ENCODE measurements at places on chromosomes 12 and 14.

- no peak for DNase-seq
Observed at GRCh38 chr14:104155513-104155912, 17.1 kb downstream of the KIF26A start.

GRCh38 chr12:76674669-76675315 is 89.1 kb upstream of the ZDHHC17 start:
- DNase-seq: no peak

DNA sequence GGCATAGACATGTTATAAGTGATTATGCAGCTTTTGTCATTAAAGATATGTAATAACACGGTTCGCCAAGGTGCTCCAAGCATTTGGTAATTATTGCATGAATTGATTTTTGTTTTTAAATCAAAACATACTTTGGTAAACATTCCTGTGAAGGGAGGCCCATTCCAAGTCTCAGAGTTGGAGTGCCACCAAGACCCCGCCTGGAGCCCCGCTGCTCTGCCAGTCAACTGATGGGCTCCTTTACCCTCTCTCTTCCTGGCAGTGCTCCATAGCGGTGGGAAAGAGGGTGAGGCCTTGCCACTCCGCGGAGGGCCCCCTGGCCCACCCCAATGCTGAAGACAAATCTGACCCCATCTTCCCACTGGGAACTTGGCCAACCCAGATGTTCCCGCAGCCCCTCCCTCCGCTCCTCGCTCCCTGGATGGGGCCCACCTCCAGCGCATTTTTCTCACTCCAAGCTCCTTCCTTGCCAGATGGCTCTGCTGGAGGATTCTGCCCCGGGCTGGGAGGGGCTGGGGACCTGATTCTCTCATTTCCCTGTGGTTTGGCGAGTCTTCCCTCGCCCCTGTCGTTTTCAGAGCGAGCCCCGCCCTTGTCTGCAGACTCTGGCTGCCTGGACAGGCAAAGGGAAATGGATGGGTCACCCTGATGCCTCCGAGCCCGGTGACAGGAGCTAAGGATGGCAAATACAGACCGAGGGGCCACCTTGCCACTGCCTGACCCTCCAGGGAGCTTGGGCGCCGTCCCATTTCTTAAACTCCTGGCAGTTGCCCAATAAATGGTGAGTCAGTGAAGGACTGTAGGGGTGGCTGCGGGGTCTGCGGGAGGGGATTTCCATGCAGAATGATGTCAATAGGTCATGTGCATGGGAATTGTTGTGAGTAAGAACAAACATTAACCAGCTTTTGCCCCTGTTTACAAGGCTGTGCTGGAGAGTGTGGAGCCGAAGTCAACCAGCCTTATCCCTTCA is 9.2 kb upstream of the PAPLN start:
- DNase-seq: no peak

DNA sequence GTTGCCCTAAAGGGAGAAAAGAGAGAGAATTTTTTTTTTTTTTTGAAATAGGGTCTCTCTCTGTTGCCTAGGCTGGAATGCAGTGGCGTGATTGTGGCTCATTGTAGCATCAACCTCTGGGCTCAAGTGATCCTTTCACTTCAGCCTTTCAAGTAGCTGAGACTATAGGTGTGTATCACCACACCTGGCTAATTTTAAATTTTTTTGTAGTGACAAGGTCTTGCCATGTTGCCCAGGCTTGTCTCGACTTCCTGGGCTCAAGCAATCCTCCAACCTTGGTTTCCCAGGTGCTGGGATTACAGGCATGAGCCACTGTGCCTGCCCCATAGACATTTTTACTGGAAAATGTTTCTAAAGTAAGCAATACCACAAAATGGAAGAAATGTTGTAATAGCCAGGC is 36.8 kb downstream of the YARS2 start:
- DNase-seq: no peak

DNA sequence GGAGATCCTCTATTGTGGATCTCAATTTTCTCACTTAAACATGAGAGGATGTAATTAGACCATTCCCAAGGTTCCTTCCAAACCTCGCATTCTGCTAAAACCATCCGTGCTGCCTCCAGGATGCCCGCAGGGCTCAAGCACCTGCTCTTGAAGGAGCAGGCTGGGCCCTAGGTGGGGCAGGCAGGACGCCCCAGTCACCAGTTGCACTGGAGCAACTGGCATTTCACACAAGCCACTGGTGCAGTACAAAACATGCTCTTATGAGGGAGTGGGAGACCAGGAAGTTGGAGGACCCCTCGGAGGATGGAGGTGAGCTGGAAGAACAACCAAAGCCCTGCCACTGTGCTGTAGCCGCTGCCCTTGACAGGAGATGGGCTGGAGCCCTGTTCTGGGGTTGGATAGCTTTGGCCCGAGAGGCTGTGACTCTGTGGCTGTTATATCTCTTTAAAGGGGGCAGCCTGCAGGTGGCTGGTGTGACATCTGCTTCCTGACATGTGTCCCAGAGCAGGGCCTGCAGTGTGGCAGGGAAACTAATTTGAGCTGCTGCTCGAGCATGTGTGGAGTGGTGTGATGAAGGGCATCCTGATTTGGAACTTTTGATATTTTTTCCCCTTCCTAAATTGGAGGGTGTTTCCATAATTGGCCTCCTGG is 122.2 kb downstream of the CRACR2A start:
- DNase-seq: no peak

DNA sequence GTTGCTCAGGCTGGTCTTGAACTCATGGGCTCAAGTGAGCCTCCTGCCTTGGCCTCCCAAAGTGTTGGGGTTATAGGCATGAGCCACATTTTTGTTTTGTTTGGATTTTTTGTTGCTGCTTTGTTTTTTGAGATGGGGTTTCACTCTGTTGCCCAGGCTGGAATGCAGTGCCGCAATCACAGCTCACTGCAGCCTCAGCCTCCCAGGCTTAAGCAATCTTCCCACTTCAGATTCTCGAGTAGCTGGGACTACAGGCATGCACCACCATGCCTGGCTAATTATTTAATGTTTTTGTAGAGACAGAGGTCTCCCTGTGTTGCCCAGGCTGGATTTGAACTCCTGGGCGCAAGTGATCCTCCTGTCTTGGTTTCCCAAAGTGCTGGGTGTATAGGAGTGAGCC is 5.7 kb upstream of the PLEK2 start:
- DNase-seq: no peak

DNA sequence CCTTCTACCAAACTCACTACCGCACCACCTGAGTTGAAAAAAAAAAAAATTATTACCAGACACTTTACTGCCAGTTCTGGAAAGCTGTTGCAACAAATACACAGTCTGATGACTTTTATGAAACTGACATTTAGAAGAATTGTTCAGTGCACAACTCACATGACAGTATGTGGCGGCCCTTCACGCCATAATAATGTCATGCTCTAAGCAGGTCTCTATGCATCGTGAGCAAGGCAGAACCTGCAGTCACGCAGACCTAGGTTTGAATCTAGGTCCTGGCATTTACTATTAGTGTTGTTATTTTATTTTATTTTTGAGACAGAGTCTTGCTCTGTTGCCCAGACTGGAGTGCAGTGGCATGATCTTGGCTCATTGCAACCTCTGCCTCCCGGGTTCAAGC is 8.1 kb downstream of the MYL2 start:
- no peak for DNase-seq

GRCh38 chr12:105357162-105357691 is 26.7 kb downstream of the C12orf75 start:
- peak; percentile 6 for DNase-seq

GRCh38 chr12:51845482-51845881 is 3.0 kb downstream of the FIGNL2 start:
- DNase-seq: no peak

- DNase-seq: no peak
Observed at GRCh38 chr14:70770490-70770889, 38.8 kb downstream of the MAP3K9 start.

- DNase-seq: no peak
Observed at GRCh38 chr12:132139912-132140311, 4.2 kb downstream of the DDX51 start.

- no peak for DNase-seq
Observed at GRCh38 chr14:45051896-45052295, 32.0 kb upstream of the PRPF39 start.

GRCh38 chr14:64536488-64537245 is 3.9 kb upstream of the HSPA2 start:
- no peak for DNase-seq

- DNase-seq: no peak
Observed at GRCh38 chr14:39772627-39773026, 340.4 kb upstream of the FBXO33 start.

DNA sequence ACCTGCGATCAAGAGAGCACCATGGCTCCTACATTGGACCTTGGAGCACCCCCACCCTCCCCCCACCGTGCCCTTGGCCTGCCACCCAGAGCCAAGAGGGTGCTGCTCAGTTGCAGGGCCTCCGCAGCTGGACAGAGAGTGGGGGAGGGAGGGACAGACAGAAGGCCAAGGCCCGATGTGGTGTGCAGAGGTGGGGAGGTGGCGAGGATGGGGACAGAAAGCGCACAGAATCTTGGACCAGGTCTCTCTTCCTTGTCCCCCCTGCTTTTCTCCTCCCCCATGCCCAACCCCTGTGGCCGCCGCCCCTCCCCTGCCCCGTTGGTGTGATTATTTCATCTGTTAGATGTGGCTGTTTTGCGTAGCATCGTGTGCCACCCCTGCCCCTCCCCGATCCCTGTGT is 1.8 kb upstream of the RNU7-1 start:
- DNase-seq: no peak
